ENCODE measurements at places on chromosomes 2 and 18.

DNA sequence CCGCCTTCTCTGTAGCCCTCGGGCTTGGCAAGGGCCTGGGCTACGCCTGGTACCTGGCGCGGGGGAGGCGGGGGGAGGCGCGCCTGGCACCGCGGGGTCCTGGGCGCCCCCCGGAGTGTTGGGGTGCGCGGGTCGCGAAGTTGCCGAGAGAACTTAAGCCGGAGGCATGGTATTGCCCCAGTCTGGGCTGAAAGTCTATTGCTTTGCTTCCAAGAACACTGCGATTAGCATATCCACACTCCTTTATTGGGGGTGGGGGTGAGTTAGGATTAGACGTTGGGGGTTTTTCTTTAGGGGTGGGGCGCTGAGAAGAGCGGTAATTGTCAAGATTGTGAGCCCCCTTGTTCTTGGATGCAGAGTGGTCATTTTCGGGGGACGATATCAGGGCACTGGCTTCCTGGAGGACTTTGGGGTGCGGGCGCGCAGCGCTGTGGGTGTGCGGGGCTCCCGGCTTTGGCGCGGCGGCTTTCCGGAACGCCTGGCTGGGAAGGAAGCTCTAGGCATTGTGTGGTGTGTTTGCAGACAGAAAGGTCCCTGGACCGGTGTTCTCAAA, 798 bp downstream of the TANC1 start:
- DNase-seq: no peak

DNA sequence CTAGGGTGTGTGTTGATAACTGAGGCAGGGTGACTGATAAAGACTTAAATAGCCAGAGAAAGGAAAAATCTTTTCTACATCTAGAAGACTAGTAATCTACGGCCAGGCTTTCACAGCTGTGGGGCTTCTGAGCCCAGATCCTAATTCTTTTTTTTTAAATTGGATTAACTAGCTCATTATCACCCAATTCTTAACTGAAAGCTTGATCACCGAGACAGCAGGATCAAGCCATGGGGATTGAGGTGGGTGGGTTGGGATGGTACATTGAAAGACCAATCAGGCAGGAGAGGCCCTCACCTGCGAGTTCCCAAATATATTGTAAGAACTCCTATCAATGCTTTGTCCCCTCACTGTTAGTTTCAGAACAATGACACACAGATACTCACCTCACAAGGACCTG, 20.0 kb upstream of the NFE2L2 start:
- no peak for DNase-seq

GRCh38 chr18:32298171-32298667, 108.4 kb downstream of the MEP1B start:
- no peak for DNase-seq

DNA sequence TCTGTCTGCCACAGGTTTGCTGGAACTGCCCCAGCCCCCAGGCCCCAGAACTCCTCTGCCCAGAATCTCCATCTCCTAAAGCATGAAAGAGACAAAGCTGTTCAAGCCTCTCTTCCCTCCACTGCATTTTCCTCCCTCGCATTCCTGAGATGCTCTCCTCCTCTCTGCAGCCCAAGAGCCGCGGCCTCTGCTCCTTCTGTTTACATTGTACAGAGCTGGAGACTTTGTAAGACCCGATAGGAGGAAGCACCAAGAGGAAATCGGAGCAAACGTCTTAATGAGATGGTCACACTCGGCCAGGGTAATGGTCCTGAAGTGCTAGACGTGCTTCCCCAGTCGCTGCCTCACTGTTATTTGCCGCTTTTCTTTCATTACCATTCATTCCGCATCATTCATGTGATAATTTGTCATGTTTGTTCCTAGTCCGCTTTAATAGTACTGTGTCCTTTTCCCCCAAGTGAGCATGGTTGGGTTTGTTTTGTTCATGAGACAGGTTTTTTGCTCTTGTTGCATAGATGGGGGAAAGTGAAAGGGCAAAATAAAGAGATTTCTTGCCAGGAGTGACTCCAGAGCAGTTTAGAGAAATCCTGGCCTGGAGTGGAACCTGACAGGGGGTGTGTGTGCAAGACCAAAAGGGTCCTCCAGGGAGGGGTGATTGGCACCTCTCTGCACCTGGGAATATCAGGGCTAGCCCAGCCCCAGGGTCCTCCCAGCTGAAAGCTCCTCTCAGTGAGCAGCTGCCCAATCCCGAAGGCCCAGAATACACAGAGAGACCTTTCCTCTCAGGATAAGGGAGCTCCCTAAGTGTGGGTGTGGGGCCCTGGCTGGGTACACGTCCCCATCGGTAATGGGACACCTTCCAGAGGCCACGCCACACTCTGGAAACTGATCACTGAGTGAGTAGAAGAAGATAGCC, 44.9 kb upstream of the ID2 start:
- no peak for DNase-seq

- no peak for DNase-seq
Observed at GRCh38 chr18:76416911-76417310, 78.1 kb downstream of the ZNF516 start.

GRCh38 chr2:33366473-33366872, 110.0 kb upstream of the RASGRP3 start:
- no peak for DNase-seq

DNA sequence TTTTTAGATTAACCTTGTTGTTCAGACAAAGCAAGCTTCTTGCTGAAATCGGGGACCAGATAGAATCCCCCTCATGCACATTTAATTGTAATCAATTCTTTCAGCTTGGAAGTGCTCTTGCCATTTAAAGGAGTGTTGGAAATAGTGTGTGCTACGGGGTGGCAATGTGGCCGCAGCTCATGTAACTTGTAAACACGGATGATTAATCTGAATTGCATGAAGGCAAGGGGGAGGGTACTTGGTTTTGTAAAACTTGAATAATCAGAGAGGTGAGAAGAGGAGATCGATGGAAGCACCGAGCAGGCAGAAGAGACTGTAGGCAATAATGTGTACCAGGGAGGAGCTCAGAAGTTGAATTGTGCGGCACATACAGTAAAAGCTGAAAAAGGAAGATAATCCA, 273.5 kb downstream of the PTGR3 start:
- no peak for DNase-seq

GRCh38 chr2:232613538-232614134, 19.8 kb upstream of the EFHD1 start:
- DNase-seq: no peak

DNA sequence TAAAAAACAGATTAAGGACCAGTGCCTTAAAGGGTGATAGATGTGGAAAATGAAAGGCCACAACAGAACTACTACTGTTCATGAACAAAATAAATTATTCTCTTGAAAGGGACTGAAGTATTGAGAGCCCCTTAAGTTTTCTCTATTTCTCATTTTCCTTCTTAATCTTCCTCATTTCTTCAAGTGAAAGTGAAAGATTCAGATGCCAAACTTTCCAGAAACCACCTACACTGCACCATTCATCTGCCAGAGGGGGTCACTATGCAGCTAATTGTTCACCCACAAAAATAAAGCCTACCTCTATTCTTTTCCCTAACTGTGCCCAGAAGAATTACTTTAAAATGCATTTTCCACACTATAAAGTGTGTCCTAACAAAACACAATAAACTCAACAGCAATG, 140.1 kb downstream of the NR4A2 start:
- DNase-seq: no peak

- DNase-seq: no peak
Observed at GRCh38 chr2:236562434-236562833, 7.2 kb upstream of the ACKR3 start.

- DNase-seq: no peak
Observed at GRCh38 chr2:69923116-69923515, 8.2 kb downstream of the MXD1 start.

DNA sequence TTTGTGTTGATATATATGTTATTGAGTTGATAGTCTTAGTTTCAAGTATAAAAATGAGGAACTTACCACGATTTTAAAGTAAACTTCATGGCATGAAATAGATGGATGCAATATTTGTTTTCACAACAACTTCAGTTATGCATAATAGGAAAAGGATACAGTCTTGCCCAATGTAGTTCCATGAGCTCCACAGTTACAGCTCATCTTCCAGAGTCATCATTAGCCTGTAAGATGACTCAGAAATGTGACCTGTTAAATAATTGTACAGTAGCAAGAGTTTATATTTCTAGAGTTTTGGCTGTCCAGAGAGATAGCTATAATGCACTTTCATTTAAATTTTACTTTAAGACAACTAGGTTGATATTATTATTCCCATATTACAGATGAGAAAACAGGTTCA, 80.9 kb upstream of the ARHGAP28 start:
- no peak for DNase-seq

DNA sequence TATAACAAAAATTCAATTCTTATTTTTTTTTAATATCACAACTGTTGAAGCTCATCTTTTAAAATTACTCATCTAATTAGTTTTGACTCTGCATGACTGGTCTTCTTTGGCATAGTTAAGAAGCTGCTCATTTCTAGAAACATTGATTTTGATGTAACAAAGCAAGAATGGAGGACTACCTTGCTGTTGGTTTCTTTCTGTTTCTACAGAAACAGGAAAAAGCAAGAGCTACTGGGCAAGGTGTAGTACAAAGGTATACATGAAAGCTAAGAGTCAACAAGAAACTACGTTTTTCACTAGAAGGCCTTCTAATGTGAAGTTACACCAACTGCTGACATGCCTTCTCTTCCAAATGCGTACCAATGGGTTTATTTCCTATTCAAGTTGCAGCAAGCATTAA, 90.6 kb upstream of the SYT4 start:
- no peak for DNase-seq

DNA sequence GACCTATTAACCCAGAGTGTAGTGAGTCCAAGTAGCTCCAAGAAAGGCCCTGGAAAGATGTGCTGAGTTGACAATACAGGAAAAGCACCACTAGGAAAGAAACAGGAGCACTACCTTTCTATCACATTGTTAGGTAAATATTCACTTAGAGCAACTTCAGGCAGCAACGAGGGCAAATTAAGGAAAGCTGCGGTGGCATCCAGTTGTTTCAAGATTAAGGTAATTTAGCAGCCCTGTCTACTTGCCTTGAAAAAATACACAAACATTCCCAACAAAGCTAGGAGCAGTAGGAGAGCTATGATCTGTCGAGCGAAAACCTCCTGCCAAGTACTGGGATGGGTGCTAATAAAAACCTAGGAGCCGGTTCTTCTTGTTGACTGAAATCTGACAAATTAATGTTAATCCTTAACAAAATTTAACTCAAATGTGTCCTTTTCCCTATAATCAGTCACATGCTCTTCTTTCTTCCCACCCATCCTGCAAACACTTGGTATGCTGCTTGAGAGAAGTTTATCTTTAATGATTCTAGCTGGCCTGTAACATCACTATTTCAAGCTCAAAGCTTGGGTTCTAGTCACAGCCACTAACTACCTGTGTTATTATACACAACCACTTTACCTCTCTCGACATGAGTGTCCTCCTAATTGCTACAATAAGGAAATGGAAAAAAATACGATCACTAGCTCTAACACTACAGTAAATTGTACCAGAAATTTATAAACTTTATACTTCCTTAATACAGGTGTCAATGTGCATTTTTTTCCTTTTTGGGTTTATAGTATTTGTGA, 2.0 kb downstream of the ACAA2 start:
- peak; percentile 65 for DNase-seq

DNA sequence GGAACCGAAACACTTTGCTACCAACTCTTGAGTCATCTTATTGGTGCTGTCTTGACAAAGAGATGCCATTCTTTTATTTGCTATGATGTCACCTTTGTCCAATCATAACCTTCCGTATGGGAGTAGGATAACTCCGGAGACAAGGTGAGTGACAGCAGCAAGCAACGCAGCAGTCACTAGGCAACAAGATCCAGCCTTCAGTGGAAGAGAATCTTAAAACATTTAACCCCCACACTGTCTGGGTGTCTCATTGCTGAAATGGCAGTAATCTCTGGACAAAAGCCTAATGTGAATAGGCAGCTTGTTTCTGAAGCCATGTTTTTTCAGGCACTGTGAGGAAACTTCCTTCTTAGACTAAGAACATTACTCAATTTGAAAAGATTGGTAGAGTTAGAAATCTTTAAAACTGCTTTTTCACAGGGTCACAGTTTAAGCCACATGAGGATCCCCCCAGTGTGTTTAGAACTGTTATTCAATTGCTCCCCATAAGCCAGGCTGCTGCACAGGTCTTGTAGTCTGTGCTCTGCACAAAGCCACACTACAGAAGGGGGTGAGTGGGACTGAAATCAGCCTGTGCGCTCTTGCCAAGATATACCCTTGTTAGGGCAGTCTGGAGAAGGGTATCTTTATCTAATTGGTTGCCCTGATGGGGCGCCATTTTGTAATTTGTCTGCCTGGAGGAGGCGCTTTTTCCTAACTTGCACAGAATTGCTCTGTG, 131.5 kb upstream of the STON1 start:
- no peak for DNase-seq

DNA sequence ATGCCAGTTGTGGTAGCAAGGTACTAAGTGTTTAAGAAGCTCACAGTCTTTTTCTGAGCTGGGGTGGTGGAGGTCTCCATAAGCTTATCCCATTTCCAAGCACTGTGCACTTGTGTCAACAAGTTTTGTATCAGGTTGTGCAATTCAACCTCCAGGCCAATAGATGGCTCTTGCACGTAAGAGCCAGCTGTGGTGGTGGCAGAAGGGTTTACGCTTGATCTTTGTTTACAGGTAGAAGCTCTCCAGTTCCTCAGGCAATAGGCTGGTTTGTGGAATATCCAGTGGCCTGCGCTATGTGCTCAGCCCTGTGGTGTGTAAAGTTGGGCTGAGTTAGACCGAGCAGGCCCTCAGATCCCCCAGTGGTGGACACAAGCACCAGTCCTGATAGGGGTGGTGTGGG, 89.7 kb upstream of the CNTNAP5 start:
- no peak for DNase-seq

GRCh38 chr2:152411154-152411553, 76.2 kb downstream of the FMNL2 start:
- DNase-seq: no peak

DNA sequence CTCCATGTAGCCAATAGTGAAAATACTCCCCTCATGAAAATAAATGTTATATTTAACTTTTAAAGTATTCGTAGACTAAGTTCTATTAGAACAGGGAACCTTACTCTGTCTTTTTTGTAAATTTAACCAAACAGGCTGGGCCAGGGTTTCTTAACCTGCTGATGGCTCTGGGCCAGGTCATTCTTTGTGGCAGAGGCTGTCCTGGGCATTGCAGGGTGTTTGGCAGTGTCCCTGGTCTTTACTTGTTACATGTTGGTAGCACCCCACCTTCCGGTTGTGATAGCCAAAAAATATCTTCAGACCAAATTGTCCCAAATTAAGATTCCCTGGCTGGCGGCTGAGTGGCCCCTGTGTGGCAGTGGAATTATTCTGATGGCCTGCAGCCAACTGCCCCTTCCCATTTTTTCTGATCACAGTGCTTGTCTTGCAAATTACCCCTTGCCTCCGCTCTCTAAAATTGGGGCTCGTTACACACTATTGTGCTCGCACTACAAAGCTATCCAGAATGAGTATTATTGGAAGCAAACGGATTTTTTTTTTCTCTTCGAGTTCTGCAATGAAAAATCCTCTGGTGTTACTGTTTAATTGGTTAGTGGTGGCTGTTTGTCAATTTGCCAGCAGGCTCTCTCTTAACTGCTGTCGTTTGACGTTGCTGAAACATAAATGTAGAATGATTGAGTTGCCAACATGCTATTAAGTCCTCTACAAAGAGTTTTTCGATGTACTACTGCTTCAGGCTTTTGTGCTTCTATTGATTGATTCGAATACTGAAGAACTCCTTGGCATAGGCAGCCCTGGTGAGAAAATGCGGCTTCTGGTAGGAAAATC, 216.9 kb downstream of the SH3RF3 start:
- peak; percentile 21 for DNase-seq

Data from NCI-H2029 treated with DMSO at 0.1 percent for 48 hours (cell line).